Astrocyte (in vitro differentiated cells and primary cell): ENCODE measurements at places on chromosomes 7 and 10. TPM values are rescaled to one million over a fixed set of nuclear protein-coding genes. Genes with fewer than 3 reads are reported as not detected.
A peak's percentile ranks its signal among the peaks of the same experiment; 100 is the strongest.

DNA sequence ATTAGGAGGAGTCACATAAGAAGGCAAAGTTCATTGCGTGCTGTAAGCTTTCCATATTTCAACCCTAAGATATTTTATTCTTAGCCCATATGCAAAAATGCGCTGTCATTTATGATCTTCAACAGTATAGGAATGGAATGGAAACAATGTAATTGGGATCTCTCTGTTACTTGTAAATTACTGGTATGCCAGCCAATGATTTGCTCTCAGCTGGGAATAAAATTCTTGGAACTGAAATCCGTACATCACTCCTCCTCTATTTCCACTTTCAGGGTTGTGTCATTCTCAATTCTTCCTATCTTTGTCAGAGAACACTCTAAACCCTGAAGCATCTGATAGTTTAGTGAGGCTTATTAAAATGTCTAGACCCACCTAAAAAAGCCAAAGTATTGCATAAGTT, 80.7 kb upstream of the STEAP4 start:
- H3K4me3 ChIP-seq: no peak overlapping the region
- DNase-seq: no peak
- H3K36me3 ChIP-seq: no peaks in the 10 kb centered on the region

GRCh38 chr10:70308121-70309060, 24.6 kb upstream of the NPFFR1 start:
- no peaks in the 10 kb centered on the region for H3K4me1 ChIP-seq
- H3K27ac ChIP-seq: no peak overlapping the region
- no peaks in the 10 kb centered on the region for H3K27me3 ChIP-seq
- H3K4me3 ChIP-seq: no peak overlapping the region

GRCh38 chr10:1155791-1156615, 99.8 kb downstream of the WDR37 start:
- no peaks in the 10 kb centered on the region for H3K27me3 ChIP-seq
- H3K36me3 ChIP-seq: no peaks in the 10 kb centered on the region
- H3K4me3 ChIP-seq: no peak overlapping the region

- no peaks in the 10 kb centered on the region for H3K27me3 ChIP-seq
- H3K4me1 ChIP-seq: no peaks in the 10 kb centered on the region
- no peak overlapping the region for H3K27ac ChIP-seq
- no peaks in the 10 kb centered on the region for H3K36me3 ChIP-seq
Observed at GRCh38 chr7:17150018-17150417, 148.4 kb upstream of the AHR start.

DNA sequence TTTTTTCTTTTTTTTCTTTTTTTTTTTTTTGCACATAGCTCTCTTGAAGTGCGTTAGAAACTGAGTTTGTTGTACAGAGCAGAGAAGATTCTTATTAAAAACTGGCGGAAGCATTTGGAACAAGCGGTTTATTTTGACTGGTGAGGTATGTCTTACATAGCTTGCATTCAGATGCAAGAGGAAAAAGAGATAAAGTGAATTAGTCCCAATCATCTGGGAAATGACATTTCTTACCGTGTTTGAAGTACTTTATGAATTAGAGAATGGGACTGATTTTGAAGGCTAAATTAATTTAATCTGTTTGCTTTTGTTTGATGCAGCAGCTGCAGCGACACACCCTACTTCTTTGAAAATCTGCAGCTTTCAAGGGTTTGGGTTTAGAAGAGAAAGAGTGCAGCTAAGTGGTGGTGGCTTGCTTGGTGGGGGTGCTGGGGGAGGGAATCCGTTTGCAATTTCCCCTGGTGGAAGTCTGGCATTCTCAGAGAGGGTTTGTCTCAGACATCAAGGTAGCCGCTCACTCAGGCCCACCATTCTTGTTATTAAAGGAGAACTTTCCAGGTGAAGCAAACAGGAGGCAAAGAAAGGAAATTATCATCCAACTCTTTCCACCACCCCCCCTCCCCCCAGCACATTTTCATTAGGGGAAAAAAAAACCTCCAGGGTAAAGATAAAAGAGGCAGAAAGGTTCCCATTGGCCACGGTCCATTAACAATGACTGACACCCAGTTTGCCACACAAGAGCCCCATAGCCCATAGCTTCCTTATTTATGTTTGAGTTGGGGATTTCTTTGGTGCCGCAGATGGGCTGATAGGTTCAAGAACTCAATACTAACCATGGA, 231.7 kb downstream of the SKIDA1 start:
- peak overlapping the region; percentile 76 for H3K27ac ChIP-seq
- H3K27me3 ChIP-seq: no peaks in the 10 kb centered on the region
- DNase-seq: peak; percentile 38
- H3K36me3 ChIP-seq: no peaks in the 10 kb centered on the region

DNA sequence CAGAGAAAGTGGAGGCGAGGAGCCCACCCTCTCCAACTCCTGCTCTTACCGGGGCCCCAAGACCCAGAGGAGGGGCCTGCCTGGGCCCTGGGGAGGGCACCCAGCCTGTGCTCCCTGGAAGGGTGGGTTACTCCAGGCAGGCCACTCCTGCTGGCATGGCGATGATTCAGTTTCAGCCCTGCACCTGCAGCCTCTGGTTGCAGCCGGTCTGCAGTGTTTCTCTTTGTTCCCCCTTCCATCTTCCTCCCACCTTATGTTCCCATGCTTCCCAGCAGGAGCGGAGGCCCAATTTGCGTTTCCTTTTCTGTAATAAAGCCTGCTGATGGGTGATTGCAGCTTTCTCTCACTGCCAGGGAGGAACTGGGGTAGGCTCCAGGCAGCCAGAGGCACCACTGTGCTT, 53.2 kb upstream of the FAM20C start:
- H3K4me1 ChIP-seq: no peaks in the 10 kb centered on the region
- no peak for DNase-seq
- H3K27me3 ChIP-seq: no peaks in the 10 kb centered on the region
- no peak overlapping the region for H3K27ac ChIP-seq
- H3K36me3 ChIP-seq: no peaks in the 10 kb centered on the region

GRCh38 chr10:118045837-118046394, 825 bp downstream of the RAB11FIP2 start:
- DNase-seq: peak; percentile 35
- H3K4me3 ChIP-seq: peak overlapping the region; percentile 76
- peaks cover 22% of the 10 kb centered on the region for H3K4me1 ChIP-seq

DNA sequence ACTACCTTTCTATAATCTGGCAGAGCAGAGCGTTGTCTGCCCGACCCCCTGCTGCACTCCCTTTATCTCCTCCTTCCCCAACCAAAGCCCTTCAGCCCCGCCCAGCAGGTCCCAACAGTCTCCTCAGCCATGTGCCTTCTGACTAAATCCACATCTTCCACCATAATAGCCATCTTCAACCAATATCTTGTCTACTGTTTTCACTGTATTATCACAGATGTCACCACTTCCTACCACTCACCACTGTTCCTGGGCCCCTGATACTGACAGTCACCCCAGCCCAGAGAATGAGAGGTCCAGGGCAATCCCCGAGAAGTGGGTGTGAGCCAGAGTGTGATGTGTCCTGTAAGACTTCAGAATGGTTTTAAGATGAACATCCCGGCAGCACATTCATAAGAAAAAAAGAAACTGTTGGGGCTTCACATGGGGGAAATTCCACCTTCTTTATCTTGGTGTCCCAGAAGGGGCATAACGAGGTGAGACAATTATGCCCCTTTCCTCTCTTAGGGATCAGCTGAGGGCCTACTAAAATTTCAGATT, 25.3 kb downstream of the CCDC6 start:
- no peak overlapping the region for H3K27ac ChIP-seq
- H3K4me1 ChIP-seq: peaks cover 12% of the 10 kb centered on the region
- no peak overlapping the region for H3K4me3 ChIP-seq
- H3K36me3 ChIP-seq: no peaks in the 10 kb centered on the region

DNA sequence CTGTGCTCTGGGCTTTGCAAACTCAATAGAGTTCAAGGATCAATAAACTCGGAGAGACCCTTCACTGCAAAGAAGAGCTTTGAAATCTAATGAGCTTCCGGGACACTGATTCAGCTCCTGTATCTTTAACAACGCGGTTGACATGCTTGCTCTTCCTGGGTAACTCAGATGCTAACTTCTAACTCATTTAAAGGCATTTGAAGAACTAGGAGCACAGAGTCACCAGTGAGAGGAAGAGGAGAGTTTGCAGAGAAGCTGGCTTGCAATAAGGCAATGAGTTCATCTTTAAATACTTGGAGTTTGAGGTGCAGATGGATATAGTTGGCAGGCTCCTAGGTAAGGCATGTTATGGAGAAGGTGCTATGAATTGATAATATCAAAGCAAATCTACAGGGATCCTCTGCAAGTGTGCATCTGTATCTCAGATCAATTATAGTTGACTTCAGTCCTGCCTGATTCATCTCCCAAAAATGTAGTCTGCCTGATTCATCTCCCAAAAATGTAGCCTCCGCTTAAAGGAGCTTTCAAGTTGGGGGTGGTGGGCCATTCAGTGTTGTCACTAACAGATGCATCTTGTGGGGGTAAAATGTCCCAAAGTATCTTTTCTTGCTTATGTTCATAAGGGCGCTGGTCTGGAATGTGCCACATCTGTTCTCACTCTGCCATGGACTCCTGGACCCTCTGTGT, 182.5 kb upstream of the PRSS58 start:
- H3K27me3 ChIP-seq: no peaks in the 10 kb centered on the region
- no peaks in the 10 kb centered on the region for H3K36me3 ChIP-seq
- H3K4me1 ChIP-seq: peaks cover 25% of the 10 kb centered on the region
- peak; percentile 80 for DNase-seq

GRCh38 chr7:135512135-135512887, 2.4 kb upstream of the CNOT4 start:
- no peak overlapping the region for H3K4me3 ChIP-seq
- peaks cover 8% of the 10 kb centered on the region for H3K4me1 ChIP-seq
- peak; percentile 39 for DNase-seq
- no peaks in the 10 kb centered on the region for H3K36me3 ChIP-seq
- no peak overlapping the region for H3K27ac ChIP-seq

DNA sequence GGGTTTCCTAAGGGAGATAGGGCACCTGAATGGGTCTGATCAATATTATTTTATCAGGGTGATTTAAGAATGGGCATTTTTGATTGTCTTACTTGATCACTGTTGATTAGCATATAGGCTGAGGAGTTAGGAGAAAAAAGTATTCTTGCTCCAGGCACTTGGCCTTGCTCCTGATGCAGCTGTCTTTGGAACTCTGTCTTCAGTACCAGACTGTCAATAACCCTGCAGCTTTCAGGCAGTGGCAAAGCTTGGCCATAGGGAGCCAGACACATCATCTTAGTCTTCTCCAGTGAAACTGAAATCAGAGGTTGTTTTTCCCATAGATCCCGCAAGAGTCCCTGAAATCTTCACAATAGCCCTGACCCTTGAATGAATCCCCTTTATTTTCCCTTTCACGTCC, 47.2 kb downstream of the EXOC4 start:
- H3K4me3 ChIP-seq: no peak overlapping the region
- no peak for DNase-seq
- H3K27ac ChIP-seq: no peak overlapping the region
- no peaks in the 10 kb centered on the region for H3K36me3 ChIP-seq
- H3K4me1 ChIP-seq: no peaks in the 10 kb centered on the region

DNA sequence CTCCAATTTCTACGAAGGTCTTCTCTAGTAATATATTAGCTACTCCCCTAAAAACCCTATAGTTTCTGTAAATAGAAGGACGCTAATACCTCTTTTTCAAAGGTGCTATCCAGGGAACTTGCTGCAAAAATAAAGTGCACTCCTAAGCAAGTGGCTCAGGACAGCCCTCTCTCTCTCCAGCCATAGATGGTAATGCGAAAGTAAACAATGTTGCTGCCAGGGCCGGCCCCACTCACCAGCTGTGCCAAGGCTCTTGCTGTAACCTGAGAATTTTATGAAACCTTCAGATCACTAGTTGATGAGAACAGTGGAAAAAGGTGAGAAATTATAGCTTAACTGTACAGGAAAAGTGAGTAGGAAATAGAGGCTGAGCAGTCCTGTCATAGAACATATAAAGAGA, 10.9 kb upstream of the TAS2R39 start:
- DNase-seq: no peak
- H3K4me1 ChIP-seq: no peaks in the 10 kb centered on the region
- H3K27me3 ChIP-seq: no peaks in the 10 kb centered on the region
- no peak overlapping the region for H3K4me3 ChIP-seq

GRCh38 chr7:91181949-91182348, 82.3 kb upstream of the FZD1 start:
- no peaks in the 10 kb centered on the region for H3K27me3 ChIP-seq
- H3K27ac ChIP-seq: peak overlapping the region; percentile 50
- H3K4me1 ChIP-seq: peaks cover 18% of the 10 kb centered on the region

DNA sequence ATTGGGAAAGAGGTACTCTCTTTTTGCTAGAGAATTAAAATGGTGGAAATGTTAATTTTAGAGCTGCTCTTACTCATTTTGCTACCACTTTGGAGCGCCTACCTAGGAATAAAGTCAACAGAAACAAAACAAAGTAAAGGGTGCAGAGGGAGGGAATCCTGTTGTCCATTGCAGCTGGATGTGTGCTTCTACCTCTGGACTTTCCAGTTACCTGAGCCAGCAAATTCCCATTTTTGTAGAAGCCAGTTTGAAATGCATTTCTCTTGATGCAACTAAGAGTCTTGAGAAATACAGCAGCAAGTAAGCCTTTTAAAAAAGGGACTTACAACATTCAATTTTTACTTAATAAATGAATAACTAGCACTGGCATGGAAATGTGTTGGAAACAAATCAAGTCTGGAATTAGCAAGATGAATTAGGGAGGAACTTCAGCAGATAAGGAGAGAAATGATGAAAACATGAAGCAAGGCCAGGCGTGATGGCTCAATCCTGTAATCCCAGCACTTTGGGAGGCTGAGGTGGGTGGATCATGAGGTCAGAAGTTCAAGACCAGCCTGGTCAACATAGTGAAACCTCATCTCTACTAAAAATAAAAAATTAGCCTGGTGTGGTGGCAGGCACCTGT, 113.5 kb upstream of the CTTNBP2 start:
- H3K36me3 ChIP-seq: no peaks in the 10 kb centered on the region
- H3K4me3 ChIP-seq: no peak overlapping the region
- no peaks in the 10 kb centered on the region for H3K4me1 ChIP-seq
- DNase-seq: no peak

- H3K27ac ChIP-seq: no peak overlapping the region
- H3K27me3 ChIP-seq: no peaks in the 10 kb centered on the region
- no peak overlapping the region for H3K4me3 ChIP-seq
- no peaks in the 10 kb centered on the region for H3K4me1 ChIP-seq
- DNase-seq: no peak
Observed at GRCh38 chr7:44533301-44534055, 7.7 kb downstream of the NPC1L1 start.

GRCh38 chr10:78820007-78820362, 248.8 kb upstream of the ZMIZ1 start:
- peaks cover 5% of the 10 kb centered on the region for H3K27me3 ChIP-seq
- H3K4me3 ChIP-seq: no peak overlapping the region
- no peaks in the 10 kb centered on the region for H3K36me3 ChIP-seq
- H3K4me1 ChIP-seq: no peaks in the 10 kb centered on the region

GRCh38 chr10:84907461-84908009, 579.1 kb downstream of the CCSER2 start:
- no peak for DNase-seq
- no peak overlapping the region for H3K27ac ChIP-seq
- no peak overlapping the region for H3K4me3 ChIP-seq

TMEM273 gene
- total RNA-seq: not detected in 2 replicates

SLC29A4 gene
- total RNA-seq: 7.0 and 8.2 TPM in 2 replicates

VWDE gene
- total RNA-seq: 0.77 and 1.8 TPM in 2 replicates

TEX47 gene
- not detected in 2 replicates for total RNA-seq

GTPBP4 gene
- total RNA-seq: 101 and 106 TPM in 2 replicates

KCNMA1 gene
- total RNA-seq: 43.3 and 45.8 TPM in 2 replicates

KIF11 gene
- total RNA-seq: 2.8 and 4.7 TPM in 2 replicates

TRPV5 gene
- total RNA-seq: not detected in 2 replicates

SH2B2 gene
- 3.4 and 5.6 TPM in 2 replicates for total RNA-seq
